ENCODE measurements at places on chromosomes 13 and 19.
A peak's percentile ranks its signal among the peaks of the same experiment; 100 is the strongest.

- no peak for DNase-seq
These were observed 23.8 kb upstream of the ONECUT3 start for GRCh38 chr19:1729568-1729925.

DNA sequence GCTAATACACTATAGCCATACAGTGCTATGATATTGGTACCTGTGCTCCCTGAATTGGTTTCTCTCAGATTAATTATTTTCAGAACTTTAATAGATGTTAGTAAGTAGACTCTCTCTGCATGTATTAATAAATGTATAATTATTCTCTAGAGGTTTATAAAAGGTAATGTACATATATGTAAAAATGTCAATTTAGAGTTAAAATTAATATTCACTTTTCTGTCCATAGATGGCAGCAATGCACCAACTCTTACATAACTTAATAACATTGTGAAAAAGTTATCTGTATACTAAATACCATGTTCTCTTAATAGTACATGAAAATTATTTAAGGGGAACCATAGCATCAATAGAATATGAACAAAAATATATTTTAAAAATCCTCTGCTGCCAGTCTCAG lies 515.0 kb upstream of the KLHL1 start:
- no peak for DNase-seq

- DNase-seq, result peak; percentile 28
These were observed 86.5 kb downstream of the RFC3 start for GRCh38 chr13:33904431-33904830.

DNA sequence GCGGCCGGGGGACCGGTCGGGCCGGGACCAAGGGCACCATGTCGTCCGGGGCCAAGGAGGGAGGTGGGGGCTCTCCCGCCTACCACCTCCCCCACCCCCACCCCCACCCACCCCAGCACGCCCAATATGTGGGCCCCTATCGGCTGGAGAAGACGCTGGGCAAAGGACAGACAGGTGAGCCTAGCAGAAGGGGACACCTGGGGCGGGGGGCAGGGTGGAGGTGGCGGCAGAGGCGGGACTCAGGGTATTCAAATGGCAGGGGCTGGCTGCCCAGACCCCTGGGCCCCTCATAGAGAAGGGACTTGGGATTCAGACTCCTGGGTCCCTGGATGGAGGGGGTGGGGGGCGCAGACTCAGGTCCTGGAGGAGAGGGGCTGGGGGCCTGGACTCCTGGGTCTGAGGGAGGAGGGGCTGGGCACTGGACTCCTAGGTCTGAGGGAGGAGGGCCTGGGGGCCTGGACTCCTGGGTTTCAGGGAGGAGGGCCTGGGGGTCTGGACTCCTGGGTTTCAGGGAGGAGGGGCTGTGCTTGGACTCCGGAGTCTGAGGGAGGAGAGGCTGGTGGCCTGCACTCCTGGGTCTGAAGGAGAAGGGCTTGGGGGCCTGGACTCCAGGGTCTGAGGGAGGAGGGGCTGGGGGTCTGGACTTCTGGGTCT lies 735 bp downstream of the BRSK1 start:
- no peak for DNase-seq

DNA sequence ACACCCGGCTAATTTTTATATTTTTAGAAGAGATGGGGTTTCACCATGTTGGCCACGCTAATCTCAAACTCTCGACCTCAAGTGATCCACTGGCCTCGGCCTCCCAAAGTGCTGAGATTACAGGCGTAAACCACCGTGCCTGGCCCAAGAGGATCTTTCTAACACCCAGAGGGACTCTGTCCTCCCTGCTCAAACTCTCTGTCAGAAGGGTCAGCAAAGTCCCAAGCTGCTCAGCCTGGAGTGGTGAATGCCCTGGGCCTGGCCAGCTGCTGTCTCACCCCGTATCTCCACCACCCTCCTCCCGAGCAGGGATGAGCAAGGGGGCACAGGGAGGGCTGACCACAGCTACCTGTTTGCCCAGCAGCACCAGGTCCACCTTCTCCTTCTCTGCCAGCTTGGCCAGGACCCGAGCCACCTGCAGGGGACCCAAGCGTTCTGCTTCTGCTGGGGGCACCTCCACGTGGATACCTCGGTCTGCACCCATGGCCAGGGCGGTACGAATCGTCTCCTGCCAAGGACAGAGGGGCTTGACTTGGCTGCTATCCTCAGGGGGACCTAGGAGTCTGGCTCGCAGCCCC lies 10.9 kb upstream of the VSIG10L start:
- no peak for DNase-seq

DNA sequence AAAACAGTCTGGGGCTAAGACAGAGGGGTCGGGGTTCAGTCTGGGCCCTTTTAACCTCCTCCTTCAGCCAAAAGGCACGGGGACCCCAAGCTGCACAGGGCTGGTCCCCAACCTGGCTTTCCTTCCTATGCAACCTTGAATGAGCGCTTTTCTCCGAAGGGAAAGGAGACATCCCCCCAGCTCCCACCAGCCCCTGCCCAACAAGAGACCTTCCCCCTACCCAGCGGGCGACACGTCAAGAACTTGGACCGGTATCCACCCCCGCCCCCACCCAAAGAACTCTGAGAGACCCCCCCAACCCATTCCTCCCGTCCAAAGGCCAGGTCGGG lies 35.0 kb upstream of the NANOS3 start:
- DNase-seq, result no peak

- DNase-seq, result no peak
These were observed 2269.2 kb upstream of the PCDH20 start for GRCh38 chr13:63684822-63685221.

- no peak for DNase-seq
These were observed 11.4 kb downstream of the SLC7A9 start for GRCh38 chr19:32858155-32858554.

Measured in cerebellar nuclear complex (tissue), 1 donor.